ENCODE measurements at places on chromosomes 1 and 21.

GRCh38 chr1:26278303-26278702 lies 1.6 kb upstream of the SH3BGRL3 start:
- DNase-seq = no peak

DNA sequence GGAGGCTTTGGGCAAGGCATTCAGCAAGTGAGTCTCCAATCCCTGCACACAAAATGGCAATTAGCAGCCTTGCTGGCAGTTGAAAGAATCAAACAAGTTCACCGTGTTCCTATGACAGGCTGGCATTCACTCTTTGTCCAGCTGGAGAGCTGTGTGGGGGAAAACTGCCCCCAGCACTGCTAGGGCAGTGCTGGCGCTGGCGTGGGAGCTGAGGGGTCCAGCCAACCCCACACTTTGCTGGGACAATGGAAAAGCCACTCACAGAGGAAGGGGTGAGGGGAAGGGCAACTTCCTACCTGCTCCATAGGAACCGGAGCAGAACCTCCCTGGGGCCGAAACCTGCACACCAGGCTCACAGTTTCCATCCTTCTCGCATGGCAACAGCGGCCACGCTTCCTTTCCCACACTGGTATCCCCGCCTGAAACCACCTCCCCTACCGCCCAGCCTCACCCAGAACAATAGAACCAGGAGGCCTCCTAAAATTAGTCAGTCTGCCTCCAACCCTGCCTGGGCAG lies 26.7 kb upstream of the KCNN3 start:
- no peak for DNase-seq

GRCh38 chr1:224588515-224588914 lies 27.6 kb upstream of the CNIH3 start:
- no peak for DNase-seq

DNA sequence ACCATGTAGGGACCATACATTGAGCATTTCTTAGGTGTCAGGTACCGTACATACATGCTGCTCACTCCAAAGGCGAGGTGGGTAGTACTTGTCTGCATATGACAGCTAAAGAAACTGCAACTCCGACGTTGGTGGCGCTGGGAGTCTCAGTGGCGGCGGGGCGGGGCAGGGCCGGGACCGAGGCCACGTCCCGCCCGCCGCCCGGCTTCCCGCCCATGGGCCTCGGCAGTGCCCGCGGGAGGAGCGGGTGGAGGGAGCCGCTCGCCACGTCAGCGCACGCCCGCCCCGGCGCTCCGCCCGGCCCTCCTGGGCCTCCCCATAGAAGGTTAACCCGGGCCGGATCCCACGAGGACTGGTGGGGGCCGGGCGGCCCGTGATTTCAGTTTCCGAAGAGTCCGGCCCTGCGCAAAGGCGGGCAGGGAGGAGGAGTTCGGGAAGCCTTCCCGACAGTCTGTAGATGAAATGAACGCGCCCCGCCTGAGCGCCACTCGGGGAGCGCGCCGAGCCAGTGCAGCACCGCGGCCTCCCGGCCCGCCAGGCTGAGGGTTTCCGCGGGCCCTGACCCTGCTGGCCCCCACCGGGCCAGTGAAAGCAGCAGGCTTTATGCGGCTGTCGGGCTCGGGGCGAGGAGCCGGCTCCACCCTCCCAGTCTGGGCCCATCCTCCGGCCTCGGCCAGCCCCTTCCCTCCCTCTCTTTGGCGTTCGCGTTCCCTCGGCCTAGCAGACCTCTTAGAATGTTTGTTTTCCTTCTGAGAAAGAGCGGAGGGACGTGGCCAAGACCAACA lies 119.9 kb upstream of the JUN start:
- DNase-seq = peak; percentile 75

DNA sequence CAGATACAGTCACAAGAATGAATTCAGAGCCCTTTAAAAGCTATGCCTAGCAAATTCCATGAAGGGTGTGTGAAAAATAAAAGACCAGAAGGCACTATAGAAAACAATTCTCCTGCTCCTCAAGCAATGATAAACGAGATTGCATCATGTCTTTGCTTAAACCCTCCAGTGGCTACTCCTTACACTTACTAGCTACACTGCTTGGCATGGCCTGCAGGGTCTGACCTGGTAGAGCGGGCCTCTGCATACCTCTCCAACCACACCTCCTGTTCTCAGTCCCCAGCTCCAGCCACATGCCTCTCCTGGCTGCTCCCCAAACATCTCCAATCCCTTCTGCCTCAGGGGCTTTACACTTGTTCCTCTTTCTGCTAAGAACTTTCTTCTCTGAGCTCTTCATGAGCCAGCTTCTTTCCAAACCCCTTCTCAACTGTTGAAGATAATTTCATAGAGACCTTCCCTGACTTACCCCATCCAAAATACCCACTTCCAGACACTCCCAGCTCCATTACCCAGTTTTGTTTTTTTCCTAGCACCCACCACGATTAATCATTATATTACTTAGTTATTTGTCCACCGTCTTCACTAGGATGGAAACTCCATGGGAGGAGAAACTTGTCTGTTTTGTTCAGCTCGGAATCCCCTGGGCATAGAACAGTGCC lies 11.2 kb upstream of the CREG1 start:
- DNase-seq = no peak

GRCh38 chr1:151801846-151802245 lies 3.4 kb downstream of the LINGO4 start:
- no peak for DNase-seq

GRCh38 chr1:998995-999724 lies 737 bp downstream of the HES4 start:
- DNase-seq = no peak

GRCh38 chr1:29128739-29129138 lies 5.0 kb upstream of the TMEM200B start:
- no peak for DNase-seq

DNA sequence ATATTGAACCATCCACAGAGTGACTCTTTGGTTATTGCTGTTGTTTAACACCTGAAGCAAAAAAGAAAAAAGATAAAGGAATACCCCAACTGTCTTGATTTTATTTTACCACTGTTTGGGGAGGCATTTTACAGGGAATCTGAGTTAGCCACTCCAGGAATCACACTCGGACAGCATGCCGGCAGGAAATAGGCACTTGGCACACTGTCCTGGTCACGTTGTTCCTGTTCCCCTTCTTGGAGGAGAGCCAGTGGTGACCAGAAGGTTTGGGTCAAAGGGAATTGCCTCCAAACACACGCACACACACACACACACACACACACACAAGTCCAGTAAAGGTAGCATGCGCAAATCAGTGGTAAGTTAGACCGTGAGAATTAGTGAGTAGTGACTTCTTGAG lies 13.8 kb downstream of the RGS4 start:
- DNase-seq = no peak
